ENCODE measurements at places on chromosomes 12 and 14. TPM values are rescaled to one million over a fixed set of nuclear protein-coding genes. Genes with fewer than 3 reads are reported as not detected.

Gene VRK1
- 18.0 TPM for polyA plus RNA-seq

Gene STYK1
- 0.93 TPM for polyA plus RNA-seq

Gene ACOT4
- polyA plus RNA-seq: 1.3 TPM

Gene NOVA1
- 0.98 TPM for polyA plus RNA-seq

Gene TAS2R7
- not detected for polyA plus RNA-seq

Gene INHBC
- polyA plus RNA-seq: not detected

DNA sequence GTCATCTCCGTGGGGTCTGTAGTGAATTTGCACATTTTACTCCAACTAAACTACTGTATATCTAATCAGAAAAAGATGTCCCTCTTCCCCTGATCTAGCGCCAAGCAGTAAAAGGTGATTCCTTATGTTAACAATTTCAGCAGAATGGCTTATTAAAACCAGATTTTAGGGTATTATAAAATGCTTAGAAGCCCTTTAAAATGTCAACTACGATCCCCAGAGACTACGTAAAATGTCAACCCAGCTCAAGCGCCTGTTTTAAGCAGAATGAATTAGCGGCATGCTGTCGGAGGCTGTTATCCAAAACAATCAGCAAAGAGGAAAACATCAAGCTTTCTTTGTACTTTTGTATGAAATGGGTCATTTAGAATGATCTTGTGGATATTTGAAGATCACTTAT, 408.9 kb downstream of the SOX5 start:
- H3K27me3 ChIP-seq: no peaks in the 10 kb centered on the region
- no peak for DNase-seq
- no peaks in the 10 kb centered on the region for H3K36me3 ChIP-seq
- H3K4me1 ChIP-seq: no peaks in the 10 kb centered on the region
- H3K4me3 ChIP-seq: no peak overlapping the region

DNA sequence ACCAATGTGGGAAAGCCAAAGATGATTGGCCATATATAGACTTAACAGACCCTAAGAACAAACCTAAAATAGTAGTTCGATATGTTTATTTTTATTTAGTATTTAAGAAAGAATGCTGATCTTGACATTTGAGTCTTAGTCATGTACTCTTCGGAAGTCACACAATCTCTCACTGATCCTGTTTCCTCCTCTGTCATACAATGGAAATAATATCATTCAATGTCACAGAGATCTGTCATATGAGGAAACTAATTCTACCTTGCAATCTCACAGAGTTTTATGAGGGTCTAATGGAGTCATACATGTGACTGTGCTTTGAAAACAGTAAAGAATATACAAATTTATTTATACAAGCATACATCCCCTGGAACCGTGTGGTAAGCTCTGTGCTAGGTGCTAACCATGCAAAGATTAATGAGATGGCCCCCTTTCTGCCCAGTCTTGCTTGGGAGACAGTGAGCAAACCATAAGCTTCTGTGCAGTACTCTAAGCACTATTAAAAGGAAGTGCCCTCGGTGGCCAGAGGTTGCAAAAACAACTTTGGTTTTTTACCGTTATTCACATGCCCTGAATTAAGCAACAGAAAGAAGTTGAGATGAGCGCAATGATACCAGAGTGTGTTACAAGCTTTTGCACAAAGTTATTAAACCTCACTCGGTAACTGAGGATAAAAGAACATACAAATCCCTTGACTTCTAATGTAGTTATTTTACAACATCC, 1.7 kb upstream of the LIN7A start:
- no peaks in the 10 kb centered on the region for H3K36me3 ChIP-seq
- DNase-seq: no peak
- H3K4me3 ChIP-seq: no peak overlapping the region
- H3K4me1 ChIP-seq: 0 out of 2 replicates have a peak, but pooled peaks cover 4% of the 10 kb centered on the region
- no peaks in the 10 kb centered on the region for H3K27me3 ChIP-seq

DNA sequence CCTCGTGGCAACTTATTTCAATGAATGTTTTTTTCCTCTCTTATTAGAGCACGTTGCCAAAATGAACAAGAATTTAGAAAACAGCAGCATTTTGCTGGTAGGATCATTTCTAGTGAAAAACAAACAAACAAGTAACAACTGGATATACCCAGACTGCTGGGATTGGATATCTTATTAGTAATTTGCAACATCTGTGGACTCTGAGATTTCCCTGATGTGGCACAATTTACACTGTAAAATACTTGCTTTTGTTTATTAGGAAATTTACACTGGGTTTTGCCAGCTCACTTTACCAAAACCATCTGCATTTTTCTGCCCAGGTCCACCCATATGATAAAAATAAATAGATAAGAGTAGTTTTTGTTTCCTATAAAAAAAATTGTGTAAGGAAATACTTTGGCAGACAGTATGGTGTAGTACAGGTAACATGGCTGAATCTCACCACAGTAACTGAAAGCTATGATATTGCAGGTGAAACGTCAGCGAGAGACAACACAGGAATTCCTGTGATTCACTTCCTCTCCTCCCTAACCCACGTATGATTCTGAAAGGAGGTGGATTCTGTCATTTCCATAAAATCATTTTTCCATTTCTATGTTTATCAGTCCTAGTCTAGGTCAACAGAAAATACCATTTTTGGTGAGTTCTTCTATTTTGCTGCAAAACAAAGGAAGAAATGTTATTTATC, 176.2 kb upstream of the NOVA1 start:
- no peak for DNase-seq
- H3K4me1 ChIP-seq: peaks cover 25% of the 10 kb centered on the region
- H3K27ac ChIP-seq: no peak overlapping the region
- no peaks in the 10 kb centered on the region for H3K27me3 ChIP-seq
- no peaks in the 10 kb centered on the region for H3K36me3 ChIP-seq

DNA sequence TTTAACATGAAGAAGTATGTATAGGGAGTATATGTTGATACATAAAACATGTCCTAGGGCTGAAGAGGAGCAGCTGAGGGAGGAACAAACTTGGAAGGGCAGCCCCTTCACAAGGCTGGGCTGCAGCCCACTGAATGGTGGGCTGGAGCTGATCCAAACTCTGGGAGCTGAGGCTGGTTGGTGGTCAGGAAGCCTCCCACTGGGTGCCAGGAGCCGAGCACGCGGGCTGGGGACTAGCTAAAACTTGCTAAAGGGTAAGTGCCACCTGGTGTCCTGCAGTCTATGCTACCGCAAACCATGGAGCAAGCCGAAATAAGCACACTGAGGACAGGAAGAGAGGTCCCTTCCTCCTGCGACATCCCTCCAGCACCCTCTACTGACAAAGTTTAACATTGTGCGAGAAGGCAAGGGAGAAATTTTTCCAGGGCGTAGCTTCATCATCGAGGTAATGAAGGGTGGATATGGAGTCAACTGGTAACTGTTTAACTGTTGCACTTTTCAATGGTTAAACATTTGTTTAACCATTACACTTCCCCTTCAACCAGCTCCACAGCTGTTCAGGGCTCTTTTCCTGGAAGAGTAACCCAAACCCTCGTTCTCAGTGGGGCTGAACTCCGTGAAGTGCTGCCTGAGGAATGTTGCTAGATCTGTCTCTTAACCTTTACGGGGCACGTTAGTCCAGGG, 42.2 kb downstream of the EGLN3 start:
- H3K27ac ChIP-seq: no peak overlapping the region
- no peaks in the 10 kb centered on the region for H3K4me1 ChIP-seq
- peaks cover 40% of the 10 kb centered on the region for H3K27me3 ChIP-seq
- no peaks in the 10 kb centered on the region for H3K36me3 ChIP-seq

DNA sequence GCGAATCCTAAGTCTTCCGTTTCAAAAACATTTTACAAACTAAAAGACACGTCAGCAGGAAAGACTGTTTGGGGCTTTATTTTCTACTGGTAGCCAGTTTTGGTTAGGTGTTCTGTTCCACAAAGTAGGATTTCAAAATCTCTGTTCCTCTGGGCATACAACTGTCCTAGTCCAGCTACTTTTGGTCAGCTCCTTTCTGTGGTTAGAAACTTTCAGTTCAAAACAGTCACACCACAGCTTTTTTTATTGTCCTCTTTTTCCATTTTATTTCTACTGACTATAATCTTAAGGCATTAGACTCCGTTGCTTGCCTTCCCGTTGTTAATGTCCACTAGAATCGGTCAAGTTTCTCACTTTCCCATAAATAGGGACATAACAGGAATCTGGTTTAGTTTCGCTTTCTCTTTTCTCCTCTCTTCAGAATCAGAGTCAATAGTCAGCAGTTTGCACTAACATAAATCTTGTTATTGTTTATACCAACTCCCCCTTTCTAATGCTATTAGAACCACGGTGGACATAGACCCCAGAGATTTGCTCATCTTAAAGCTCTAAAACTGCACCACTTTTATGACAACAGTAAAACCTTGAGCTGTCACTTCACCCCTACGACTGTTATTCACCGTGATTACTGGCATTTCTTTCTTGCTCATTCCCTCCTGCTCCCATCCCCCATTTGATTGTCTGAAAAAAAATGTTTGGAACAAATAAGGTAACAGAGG, 41.5 kb upstream of the NPAS3 start:
- peak overlapping the region; percentile 84 for H3K4me3 ChIP-seq
- H3K4me1 ChIP-seq: 0 out of 2 replicates have a peak, but pooled peaks cover 4% of the 10 kb centered on the region
- H3K27ac ChIP-seq: peak overlapping the region; percentile 26
- no peaks in the 10 kb centered on the region for H3K27me3 ChIP-seq
- peak; percentile 60 for DNase-seq
- H3K36me3 ChIP-seq: no peaks in the 10 kb centered on the region

DNA sequence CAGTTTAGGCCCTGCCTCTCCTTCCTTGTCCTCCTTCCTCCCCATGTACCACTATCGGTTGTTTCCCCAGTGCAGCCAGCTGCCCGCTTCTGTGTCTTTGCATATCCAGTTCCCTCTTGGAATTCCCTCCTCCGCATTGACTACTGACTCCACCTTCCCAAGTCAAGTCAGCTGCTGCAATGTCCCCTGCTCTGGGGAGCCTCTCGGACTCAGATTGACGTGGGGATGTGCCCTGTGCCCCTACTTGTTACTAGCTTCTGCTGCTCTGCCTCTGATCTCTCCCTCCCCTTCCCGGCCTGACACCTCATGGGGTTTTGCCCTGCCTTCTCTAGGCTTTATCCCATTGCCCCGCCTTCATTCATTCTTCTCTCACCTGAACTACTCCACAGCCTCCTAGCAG, 2.1 kb upstream of the CD9 start:
- H3K27ac ChIP-seq: no peak overlapping the region
- H3K4me3 ChIP-seq: no peak overlapping the region
- H3K27me3 ChIP-seq: no peaks in the 10 kb centered on the region
- H3K36me3 ChIP-seq: no peaks in the 10 kb centered on the region
- DNase-seq: no peak

DNA sequence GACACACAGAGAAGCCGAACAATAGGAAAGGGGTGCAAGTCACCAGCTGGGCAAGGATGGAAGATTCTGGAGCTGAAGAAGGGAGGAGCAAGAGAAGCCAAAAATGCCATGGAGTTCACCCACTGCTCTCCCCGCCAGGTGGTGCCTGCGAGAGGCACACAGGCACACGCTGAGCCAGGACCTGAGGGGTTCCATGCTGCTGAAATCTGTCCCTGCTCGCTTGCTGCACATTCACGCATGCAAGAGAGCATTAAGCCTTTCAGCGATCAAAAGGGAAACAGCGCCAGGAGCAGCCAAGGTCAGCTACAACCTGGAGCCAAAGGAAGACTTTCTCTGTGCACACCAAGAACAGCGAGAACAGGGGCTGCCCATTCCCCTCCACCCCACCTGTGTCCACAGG, 104.1 kb downstream of the ANO2 start:
- no peak overlapping the region for H3K4me3 ChIP-seq
- no peak overlapping the region for H3K27ac ChIP-seq
- H3K4me1 ChIP-seq: no peaks in the 10 kb centered on the region
- no peaks in the 10 kb centered on the region for H3K27me3 ChIP-seq
- no peak for DNase-seq
- no peaks in the 10 kb centered on the region for H3K36me3 ChIP-seq

DNA sequence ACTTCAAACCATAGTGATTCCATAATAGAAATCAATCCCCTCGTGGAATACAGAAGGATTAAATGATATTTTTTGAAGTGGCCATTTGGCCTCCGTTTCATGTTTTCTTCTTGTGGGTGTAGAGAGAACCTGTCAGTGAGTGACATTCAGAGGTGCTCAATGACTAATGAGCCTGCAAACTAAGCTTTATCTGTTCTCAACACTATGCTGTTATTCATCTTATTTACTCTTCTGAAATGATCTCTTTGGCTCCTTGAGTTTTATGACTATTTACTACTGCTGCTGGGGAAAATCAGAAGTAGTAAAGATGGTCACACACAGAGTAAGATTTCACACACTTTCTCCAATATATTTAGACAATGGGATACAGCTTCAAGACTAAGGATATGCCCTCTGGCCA, 30.4 kb downstream of the ATP2B1 start:
- H3K4me3 ChIP-seq: no peak overlapping the region
- H3K36me3 ChIP-seq: 0 out of 2 replicates have a peak, but pooled peaks cover 10% of the 10 kb centered on the region
- H3K27ac ChIP-seq: no peak overlapping the region
- no peaks in the 10 kb centered on the region for H3K27me3 ChIP-seq
- DNase-seq: no peak

DNA sequence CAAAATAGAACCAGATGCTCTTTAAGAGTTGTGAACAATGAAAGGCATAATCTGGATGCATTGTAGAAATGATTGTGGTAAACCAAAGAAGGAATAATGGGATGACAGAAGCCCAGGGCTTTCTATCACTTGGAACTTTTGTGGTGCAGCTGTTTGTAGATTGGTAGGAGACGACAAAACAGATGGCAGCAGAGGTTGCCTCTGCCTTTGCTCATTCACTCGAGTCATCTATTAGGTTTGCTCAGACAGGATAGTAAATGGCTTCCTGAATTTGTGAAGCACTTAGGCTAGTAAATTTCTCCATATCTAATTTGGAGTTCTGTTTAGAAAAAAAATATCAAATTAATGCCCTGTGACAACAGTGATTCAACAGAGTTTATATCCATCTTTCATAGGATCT, 78.4 kb downstream of the FGD4 start:
- no peaks in the 10 kb centered on the region for H3K4me1 ChIP-seq
- no peaks in the 10 kb centered on the region for H3K36me3 ChIP-seq
- H3K4me3 ChIP-seq: no peak overlapping the region
- DNase-seq: no peak
- no peak overlapping the region for H3K27ac ChIP-seq
- no peaks in the 10 kb centered on the region for H3K27me3 ChIP-seq

- H3K4me1 ChIP-seq: peaks cover 38% of the 10 kb centered on the region
- peak within 1 kb of the TSS; percentile 94 for H3K4me3 ChIP-seq
- H3K27me3 ChIP-seq: no peaks in the 10 kb centered on the region
- DNase-seq: peak; percentile 87
Observed at GRCh38 chr14:75981426-75982265, at the start of gene TGFB3. TGFB3 (minus strand) TSS chr14:75981995; CDS start chr14:75980893, 1,102 bp downstream.

- no peak for DNase-seq
- H3K27ac ChIP-seq: no peak overlapping the region
- no peaks in the 10 kb centered on the region for H3K36me3 ChIP-seq
- H3K27me3 ChIP-seq: no peaks in the 10 kb centered on the region
Observed at GRCh38 chr14:73261520-73262426, 24.5 kb downstream of the PAPLN start.

Data from GM23248 (cell line).